ENCODE measurements at places on chromosomes 12 and 14.

- DNase-seq = no peak
Observed at GRCh38 chr14:105093038-105093430, 27.8 kb upstream of the GPR132 start.

- no peak for DNase-seq
Observed at GRCh38 chr12:78886719-78887407, 22.3 kb downstream of the SYT1 start.

GRCh38 chr12:2642176-2642892 lies 152.4 kb upstream of the FKBP4 start:
- no peak for DNase-seq

DNA sequence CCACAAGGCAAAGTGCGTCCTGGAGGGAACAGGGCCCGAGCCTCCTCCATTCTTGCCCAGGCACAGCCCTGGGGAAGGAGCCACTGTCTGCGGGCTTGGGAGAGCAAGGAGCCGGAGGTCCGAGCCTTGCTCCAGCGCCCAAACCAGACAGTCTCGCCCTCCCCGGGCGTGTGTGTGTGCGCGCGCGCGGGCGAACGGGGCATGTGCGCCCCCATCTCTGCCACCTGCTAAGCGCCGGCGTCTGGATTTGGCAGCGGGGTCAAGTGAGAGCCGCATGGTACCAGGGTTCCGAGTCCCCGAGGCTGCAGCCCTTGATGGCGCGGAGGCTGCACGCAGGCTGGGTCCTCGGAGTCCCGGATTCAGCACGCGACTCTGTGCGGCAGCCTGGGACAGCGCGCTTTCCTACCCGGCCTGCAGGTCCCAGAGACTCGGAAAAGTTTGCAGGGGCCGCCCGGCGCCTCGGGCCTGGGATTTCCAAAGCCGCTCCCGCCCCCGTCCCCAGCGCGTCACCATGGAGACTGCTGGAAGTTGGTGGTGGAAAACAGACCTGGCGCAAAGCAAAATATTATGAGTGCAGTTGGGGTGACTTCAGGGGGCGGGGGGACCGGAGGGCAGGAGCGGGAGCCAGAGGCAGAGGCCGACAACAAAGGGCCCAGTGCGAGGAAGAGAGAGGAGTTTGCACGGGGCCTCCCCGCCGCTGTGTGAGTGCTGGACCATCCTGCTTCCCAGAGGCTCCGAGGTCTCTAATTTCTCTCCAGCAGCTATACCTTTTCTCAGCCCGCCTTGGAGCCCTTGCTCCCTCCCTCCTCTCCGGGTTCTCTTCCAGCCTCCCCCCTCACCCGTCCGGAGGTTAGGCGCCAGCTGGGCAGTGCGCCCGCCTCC lies 4.2 kb downstream of the RFX4 start:
- DNase-seq = no peak

GRCh38 chr12:94244165-94245133 lies 96.1 kb downstream of the PLXNC1 start:
- DNase-seq = no peak

GRCh38 chr12:104219361-104219892 lies 3.8 kb downstream of the TXNRD1 start:
- no peak for DNase-seq

GRCh38 chr14:68814238-68814538 lies 21.3 kb upstream of the ZFP36L1 start:
- DNase-seq = no peak

- no peak for DNase-seq
Observed at GRCh38 chr12:122983789-122984515, 3.5 kb downstream of the ARL6IP4 start.

DNA sequence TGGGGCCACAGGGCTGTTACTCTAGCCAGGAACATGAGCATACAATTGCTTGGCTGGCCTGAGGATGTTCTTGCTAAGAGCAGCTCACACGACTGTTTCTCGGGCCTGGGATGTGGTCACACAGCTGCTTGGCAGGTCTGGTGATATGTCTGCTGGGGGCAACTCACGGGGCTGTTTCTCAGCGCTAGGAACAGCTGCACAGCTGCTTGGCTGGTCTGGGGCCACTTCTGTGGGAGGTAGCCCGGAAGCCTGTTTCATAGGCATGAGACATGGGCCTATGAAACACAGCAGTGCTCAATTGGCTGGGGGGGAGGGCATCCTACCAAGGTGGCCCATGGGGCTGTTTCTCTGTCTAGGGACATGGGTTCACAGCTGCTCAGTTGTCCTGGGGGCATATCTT lies 73.4 kb upstream of the DDHD1 start:
- no peak for DNase-seq

DNA sequence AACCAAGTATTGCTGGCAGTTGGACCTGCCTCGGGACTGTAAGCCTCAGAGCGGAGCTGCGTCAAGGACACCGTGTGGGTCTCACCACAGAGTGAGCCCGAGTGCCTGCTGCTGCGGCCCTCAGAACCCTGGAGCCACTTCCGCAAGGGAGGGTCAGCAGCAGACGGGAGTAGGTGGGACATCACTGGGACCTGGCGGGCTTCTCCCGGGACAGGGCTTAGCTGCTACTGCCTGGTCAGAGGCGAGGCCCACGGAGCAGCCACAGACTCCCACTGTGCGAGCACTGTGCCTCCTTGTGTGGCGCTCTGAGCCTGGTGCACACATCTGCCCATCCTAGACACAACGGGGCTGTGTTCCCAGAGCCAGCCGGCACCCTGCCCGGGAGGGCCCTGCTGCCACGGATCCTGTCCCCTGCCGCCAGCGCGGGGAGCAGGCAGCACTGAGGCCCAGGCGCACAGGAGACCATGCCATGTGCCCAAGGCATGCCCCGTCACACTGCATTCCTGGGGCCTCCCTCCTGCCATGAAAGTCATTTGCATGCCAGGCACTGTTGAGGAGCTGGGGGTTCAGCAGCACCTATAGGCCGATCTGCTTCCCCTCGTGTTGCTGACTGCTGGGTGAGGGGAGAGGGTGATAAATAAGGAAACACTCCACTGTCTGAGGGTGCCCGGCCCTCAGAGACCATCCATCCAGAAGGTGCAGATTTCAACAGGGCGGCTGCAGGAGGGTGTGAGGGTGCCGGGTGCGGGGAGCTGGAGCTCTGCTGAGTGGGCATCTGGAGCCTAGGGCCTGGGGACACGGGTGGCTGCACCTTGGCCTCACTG lies 10.0 kb downstream of the HIP1R start:
- no peak for DNase-seq

Data from liver (tissue), 10 donors.